ENCODE measurements at places on chromosomes 5 and 9. TPM values are rescaled to one million over a fixed set of nuclear protein-coding genes. Genes with fewer than 3 reads are reported as not detected.

- peak; percentile 58 for DNase-seq
Measured at GRCh38 chr9:36980148-36980974, 53.7 kb downstream of the PAX5 start.

GRCh38 chr9:114366334-114367128 is 21.3 kb downstream of the AKNA start:
- peak; percentile 80 for DNase-seq

GRCh38 chr5:28009576-28009975 is 971.2 kb upstream of the CDH9 start:
- no peak for DNase-seq

GRCh38 chr5:27818888-27819287 is 780.5 kb upstream of the CDH9 start:
- no peak for DNase-seq

DNA sequence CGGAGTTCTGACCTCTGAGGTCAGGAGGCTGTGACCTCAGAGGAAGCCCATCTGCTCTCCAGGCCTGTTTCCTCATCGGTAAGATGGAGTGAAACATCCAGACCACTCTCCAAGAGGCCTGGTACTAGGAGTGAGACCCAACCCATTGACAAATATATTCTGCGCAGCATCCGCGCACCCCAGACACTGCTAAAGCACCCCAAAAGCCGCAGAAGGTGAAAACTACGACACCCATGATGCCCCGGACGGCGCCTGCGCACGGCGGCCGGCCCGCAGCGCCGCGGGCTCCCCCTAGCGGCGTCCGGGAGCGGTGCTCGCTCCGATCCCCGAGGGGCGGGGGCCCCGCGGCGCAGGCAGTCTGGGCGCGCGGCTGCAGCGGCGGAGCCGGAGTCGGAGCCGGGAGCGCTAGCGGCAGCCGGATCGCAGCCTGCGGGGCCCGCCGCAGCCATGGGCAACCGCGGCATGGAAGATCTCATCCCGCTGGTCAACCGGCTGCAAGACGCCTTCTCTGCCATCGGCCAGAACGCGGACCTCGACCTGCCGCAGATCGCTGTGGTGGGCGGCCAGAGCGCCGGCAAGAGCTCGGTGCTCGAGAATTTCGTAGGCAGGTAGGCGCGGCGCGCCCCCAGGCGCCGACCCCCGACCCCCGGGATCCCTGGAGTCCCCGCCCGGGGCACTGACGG is at the start of gene DNM1:
Gene DNM1 (plus strand): TSS at position 356 of the 683 bp plus-strand sequence. CDS start 92 bp downstream, at position 448.
- peak; percentile 89 for DNase-seq

GRCh38 chr9:123248630-123249029 is 19.8 kb downstream of the STRBP start:
- no peak for DNase-seq

DNA sequence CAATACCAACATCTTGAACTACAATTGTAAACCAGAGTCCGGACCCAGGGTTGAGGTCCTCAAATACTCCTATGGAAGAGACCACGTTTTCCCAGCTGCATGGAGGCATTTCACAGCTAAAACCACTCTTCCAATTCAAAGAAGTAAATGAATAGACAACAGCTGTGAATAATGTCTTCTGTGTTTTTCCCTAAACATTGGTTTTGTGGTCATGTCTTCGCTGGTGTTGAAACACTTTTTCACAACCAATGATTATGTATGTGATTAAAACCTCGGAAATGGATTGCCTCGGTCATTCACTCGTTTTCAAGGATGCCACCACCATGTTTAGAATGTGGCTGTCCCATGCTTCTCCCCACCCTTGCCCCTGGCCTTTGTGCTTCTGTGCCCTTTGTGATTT is 9.4 kb upstream of the TENT4A start:
- DNase-seq, result no peak

- DNase-seq, result no peak
Measured at GRCh38 chr5:147481874-147482705, 27.8 kb downstream of the DPYSL3 start.

DNA sequence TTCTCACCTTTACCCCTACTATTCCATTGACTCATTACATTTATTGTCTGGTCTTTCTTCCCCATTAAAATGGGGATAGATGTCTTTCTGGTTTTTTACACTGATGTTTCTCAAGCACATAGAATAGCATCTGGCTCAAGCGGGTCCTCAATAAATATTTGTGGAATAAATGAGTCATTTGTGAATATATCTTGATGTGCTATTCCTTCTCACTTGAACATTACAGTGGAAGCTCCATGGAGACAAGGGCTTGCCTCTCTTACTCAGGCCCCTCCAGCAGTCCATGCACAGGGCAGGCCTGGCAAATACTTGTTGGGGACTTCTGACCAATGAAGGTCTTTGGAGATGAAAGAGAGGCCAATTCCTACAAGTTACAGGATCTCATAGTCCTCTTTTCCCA is 151.7 kb upstream of the TAS2R1 start:
- no peak for DNase-seq

DNA sequence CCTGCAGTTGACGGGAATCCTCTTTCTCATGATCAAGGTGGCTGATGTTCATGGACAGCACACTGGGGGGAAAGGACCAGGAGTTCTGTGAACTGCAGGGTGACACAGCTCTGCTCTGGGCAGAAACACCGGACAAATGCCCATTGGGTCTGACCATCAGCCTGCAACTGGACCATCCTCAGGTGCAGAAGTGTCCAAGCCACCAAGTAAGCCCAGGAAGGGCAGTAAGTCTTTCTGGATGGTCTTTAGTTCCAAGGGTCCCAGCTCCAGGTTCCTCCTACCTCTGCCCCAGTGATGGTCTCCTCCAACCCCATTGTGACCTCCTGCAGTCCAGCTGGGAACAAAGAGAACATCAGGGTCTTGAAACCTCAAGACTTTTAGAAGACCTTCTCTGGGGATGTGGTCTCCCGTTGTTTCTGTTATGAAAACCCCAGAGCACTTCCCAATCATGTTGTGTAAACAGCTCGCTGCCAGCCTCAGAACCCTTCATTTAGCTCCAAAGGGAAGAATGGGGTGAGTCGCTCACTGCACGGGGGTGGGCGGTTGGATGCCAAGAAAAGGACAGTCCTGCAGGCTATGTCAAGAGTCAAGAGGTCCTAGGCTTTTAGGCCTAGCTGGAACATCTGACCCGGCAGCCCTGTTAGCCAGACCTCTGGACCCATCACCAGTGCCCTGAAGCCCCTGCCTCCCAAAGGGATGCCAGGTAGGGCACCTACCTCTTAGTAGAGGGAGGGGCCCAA is 41.8 kb upstream of the TCF7 start:
- DNase-seq, result no peak

- DNase-seq, result no peak
Measured at GRCh38 chr5:171736976-171737891, 48.4 kb upstream of the SMIM23 start.

GRCh38 chr9:8188723-8189407 is 389.3 kb upstream of the DMAC1 start:
- DNase-seq, result no peak

DNA sequence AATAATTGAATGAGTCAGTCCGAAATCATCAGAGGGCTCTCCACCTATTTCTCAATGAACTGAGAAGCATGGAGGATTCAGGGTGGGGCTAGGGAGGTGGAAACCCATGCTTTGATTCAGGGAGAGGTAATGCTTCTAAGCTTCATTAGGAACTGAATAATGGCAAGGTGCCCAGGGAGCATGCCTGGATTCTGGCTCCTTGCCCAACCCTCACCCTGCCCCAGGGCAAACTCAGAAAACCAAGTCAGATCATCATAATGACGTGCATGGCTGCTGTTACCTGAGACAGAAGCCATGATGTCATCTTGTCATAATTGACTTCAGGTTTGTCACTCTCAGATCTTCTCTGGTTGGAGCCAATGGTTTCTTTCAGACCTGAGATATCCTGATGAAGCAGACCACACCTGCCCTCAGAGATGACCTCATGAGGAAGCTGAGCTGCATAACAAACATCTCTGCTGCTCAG is 199.6 kb downstream of the SYK start:
- DNase-seq, result no peak

DNA sequence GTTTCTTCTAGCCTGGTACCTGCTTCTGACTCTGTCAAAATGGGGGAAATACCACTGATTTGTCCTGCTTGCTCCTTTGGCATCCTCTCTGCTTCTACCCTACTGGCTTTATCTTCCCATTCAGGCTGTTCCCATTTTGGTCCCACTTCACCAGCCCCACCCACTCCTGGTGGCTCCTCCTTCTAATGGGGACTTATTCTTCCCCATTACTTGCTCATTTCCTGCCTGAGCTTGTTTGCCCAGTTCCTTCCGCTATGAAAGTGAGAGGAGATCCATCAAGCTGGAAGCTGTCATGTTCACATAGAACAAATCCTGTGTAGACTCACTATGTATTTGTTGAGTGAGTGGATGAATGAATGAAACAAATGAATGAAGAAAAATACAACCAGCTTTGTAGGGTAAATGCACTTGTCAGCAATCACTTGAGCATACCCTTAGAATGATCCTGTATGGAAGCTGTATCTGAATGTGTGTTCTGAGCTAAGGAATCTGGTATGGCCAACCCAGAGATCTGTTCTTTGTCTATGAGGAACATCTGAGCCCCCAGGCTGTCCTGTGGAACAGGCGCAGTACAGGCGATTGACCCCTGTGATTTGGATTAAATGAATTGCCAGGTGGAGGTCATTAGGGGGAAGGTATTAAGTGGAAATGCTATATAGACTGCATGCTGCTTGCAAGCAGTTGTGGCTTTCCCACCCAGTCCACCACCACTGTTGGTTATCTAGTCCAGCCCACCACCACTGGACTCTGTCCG is 89.5 kb downstream of the APBA1 start:
- DNase-seq, result no peak

DNA sequence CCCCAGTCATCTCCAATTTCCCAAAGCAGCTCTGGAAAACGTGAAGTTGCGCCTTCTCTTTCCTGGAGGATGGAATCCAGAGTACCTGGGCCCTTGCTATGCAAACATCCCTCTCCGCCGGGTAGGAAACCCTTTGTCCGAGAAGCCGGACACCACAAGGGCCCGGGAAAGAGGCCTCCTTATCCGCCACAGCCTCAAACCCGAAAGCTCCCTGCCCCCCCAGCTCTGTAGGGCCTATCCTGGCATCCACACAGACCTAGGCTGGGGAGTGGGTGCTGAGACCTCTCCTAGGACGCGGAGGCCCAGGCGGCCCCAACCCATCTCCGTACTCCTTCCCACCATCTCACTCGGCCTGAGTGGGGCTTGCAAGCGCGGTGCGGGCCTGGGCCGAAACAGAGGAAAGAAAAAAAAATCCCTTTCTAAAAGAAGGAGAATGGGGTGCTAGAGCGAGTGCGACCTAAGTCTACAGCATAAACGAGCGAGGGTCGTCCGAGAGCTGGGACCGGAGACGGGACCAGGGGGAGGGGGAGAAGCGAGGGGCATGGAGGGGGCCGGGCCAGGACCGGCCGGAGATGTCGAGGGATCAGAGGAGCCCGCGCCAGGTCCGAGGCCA is 624 bp downstream of the FBXW11 start:
- peak; percentile 80 for DNase-seq

- peak; percentile 91 for DNase-seq
Measured at GRCh38 chr9:99368341-99369326, 146.6 kb downstream of the SEC61B start.

DNA sequence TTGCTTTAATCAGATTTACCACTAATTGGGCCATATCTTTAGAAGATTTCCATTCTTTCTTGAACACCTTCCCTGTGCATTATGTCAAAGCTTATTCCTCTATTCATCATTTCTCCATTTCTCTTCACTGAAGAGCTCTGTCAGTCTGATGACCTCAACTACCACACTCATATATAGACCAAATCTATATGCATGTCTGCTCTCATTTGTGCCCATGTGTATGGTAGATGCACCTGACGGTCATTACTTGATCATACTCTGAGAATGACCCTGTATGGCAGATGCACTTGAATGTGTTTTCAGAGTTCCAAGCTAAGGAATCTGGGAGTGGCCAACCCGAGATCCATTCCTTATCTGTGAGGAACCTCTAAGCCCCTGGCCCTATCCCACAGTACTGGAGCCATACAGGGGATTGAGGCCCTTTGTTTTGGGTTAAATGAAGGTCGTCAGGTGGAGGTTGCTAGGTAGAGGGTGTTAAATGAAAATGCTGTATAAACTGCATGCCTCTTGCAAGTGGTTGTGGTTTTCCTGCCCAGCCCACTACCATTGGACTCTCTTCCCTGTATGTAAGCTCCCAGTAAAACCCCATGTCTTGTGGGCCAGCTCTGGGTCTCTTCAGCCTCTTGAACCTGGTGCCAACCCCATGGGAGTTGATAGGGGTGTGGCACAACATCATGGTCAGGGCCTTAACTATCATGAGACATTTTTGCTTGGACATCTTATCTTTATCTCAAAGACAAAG is 229.5 kb downstream of the KIAA0825 start:
- DNase-seq, result no peak

DNA sequence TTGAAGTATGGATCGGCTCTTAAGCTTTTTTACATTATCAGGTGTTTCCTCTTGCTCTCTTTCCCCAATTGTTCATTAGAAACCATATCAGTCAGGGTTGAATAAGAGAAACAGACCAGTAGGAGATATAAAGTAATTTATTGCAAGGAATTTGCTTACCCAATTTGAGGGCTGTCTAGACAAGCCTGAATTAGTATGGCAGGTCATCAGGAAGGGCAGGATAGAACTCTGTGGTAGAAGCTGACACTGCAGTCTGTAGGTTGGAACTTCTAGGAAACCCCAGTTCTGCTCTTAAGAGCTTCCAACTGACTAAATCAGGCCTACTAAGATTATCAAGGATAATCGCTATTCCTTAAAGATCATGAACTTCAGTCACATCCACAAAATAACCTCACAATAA is 24.3 kb downstream of the ISOC1 start:
- DNase-seq, result no peak

- no peak for DNase-seq
Measured at GRCh38 chr5:145450286-145450885, 384.8 kb downstream of the PRELID2 start.

GRCh38 chr9:91494751-91495150 is 71.1 kb upstream of the NFIL3 start:
- no peak for DNase-seq

GRCh38 chr9:32344551-32345182 is 39.8 kb upstream of the ACO1 start:
- no peak for DNase-seq

DNA sequence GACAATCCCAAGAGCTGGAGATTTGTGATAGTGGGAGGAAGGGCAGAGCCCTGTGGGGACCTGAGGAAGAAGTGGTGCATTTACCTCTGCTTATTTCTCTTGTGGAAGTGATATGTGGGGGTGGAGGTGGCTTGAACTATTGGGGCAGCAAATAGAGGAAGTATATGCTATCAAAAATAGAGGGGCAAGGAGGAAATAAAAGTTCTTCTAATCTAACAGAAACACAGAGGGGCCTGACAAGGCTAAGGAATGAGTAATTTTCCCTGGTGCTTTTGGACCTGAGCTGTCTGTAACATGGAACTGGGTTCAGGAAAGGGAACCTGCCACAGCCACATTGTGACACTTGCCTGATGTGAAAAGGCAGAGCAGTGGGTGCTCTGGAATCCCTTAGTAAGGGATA is 378.6 kb upstream of the KLF4 start:
- no peak for DNase-seq

GRCh38 chr5:11269515-11269914 is 508.5 kb upstream of the DAP start:
- DNase-seq, result no peak

GRCh38 chr5:93893075-93893474 is 151.7 kb upstream of the POU5F2 start:
- DNase-seq, result no peak

- DNase-seq, result no peak
Measured at GRCh38 chr5:148808864-148809642, 17.4 kb upstream of the ADRB2 start.

Gene EFNA5
- 10.2 TPM for total RNA-seq

Gene TEX53
- total RNA-seq, result not detected

Gene MYMK
- total RNA-seq, result not detected

Gene FGD3
- 7.5 TPM for total RNA-seq

Gene PPP3R2
- not detected for total RNA-seq

Gene LYSMD3
- total RNA-seq, result 20.7 TPM

Gene SPAG8
- total RNA-seq, result 3.1 TPM

Measured in posterior vena cava (tissue), 2 donors.